ENCODE measurements at places on chromosomes 7 and 10.
A peak's percentile ranks its signal among the peaks of the same experiment; 100 is the strongest.

DNA sequence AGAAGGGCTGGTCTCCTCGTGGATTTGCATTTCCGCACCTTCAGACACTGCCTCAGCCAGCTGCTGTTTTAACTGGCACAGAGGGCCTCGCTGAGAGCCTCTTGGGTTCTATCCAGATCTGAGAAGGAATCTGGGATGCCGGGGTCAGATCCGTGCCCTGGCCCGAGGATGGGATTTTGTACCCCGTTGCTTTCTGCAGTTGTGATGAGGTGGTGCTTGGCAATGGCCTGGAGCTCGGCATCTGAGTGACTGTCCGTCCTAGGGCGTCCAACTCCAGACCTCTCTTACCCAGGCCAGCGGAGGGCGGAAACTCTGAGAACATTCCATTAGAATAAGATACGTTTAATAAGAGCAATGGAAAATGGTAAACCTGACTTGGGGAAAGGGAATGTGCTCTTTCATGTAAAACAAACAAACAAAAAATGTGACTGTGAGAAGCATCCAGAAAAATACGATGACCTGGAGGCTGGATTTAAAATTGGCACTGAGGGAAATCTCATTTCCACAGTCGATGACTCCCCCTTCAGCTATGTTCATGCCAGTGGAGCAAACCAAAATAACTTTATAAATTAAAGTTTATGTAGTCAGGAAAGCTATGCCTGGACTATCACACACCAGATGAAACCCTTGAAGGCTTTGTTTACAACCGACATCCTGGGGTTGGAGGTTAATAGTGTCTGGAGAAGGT, 39.6 kb downstream of the GRK5 start:
- DNase-seq: no peak

GRCh38 chr7:53658951-53659350, 623.5 kb downstream of the POM121L12 start:
- DNase-seq: no peak

DNA sequence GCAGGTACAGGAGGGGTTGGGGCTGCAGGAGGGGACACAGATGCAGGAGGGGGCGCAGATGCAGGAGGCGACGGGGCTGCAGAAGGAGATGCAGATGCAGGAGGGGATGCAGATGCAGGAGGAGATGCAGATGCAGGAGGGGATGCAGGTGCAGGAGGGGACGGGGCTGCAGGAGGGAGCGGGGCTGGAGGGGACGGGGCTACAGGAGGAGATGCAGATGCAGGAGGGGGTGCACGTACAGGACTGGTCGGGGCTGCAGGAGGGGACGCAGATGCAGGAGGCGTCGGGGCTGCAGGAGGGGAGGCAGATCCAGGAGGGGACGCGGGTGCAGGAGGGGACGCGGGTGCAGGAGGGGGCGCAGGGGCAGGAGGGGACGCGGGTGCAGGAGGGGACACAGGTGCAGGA, 66.5 kb downstream of the VWA2 start:
- DNase-seq: no peak

DNA sequence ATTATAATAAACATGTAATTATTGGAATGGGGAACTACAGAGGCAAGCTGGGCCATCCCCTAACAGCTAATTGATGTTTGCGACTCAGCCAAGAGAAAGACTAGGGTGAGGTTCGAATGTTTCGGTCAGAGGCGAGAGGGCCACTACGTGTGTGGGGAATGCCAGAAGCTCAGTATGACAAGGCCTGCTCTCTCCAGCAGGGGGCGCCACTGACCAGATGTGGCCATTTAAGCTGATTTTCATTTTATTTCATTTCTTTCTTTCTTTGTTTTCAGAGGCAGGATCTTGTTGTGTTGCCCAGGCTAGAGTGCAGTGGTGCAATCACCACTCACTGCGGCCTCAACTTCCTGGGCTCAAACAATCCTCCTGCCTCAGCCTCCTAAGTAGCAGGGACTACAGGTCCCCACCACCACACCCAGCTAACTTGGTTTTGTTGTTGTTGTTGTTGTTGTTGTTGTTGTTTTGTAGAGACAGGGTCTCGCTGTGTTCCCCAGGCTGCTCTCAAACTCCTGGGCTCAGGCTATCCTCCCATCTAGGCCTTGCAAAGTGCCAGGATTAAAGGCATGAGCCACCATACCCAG, 38.1 kb downstream of the TMEM130 start:
- no peak for DNase-seq

DNA sequence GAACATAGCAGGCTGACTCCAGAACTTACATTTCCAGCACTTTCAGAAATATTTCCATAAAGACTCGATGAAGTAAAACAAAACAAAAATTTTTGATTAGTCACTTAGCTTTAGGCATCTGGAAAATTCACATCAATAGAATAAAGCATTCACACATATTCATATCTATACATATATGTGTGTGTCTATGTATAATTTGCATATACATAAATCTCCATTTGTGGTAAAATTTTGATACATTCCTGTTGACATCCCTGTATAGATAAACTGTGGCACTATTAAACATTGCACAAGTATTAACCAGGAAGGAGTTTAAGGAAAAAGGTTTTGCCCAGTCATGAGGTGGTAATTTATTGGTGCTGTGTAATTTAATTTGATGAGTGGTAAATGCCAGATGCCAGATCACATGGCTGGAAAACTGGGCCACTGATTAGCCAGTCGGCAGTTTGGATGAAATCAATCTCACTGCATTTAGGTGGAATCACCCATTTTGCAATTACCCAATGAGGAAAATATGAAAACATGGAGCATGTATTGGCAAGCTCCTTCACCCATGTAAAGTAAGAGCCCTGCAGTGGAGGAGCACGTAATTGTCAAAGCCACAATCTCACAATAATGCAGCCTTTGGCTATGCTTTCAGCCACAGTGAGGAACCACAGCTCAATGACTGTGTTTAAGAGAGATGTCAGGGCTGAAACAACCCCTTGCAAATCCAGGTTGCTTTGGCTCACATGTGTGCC, 294.6 kb downstream of the RNLS start:
- no peak for DNase-seq

DNA sequence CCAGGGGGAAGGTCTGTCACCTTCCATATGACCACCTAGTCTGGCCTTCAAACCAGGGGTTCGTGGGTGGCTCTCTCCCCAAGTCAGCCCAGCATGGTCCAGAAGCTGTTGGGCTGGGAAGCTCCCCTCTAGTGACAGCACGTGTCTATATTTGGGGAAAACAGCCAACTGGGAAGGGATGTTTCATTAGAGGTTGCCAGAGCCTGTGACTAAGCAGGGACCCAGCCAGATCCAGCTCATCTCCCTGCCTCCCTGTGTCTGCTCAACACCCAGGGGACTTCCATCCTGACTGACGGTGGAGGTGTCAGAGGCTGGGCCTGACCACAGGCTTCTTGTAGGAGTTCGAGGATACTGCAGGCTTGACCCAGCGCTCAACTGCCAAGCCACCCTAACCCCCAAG, 10.5 kb downstream of the STYXL1 start:
- DNase-seq: peak; percentile 51

DNA sequence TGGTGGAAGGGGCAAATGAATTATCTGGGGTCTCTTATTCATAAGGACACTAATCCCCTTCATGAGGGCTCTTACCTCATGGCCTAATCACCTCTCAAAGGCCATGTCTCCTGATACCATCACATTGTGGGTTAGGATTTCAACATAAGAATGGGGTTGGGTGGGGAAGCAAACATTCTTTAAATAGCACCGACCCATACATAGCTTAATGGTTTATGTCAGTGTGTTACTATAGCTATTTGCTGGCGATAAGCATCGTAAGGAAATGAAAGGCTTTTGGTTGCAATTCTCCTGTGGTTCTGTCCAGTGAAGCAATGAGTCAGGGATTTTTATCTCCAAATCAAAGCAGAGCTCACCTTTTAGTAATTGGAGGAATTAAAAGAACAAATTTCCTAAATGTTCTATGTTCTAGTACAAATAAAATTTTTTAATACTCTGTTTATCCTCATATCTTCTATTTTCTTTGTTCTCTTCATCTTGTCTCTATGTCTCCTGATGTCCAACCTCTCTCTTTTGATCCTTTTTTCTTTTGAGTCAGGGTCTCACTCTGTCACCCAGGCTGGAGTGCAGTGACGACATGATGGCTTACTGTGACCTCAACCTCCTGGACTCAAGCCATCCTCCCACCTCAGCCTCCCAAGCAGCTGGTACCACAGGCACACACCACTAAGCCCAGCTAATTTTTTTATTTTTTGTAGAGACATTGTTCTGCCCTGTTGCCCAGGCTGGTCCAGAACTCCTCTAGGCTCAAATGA, 57.0 kb upstream of the GLCCI1 start:
- DNase-seq: no peak

DNA sequence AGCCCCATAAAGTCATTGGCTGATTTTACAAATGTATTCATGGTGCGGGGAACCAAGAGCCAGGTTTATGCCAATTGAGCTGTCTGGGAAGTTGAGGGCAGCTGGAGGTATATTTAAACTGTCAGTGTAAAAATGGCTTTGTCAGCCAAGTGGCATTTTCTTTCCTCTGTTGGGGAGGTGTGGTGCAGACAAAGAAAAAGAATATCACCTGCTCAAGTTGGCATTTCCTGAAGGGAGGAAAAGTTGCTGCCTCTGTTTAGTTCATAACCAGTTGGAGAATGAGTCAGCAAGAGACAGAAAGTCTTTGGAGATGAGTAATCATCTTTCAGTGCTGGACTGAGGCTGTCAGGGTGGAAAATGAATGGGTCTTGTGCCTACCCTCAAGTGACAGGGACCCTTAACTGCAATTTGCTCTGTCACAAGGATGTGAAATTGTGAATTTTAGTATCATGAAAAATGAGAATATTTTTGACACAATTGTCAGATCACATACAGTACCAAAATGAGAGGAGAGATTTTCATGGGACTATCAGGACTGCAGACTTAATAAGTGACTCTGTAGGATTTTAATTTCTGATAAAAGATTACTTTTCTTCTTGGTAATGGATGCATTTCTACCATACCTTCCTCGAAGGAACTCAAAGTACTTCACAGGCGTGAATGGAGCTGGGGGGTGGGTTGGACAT, 137.3 kb downstream of the ANLN start:
- DNase-seq: no peak

GRCh38 chr7:132750096-132750495, 173.8 kb upstream of the PLXNA4 start:
- DNase-seq: peak; percentile 24

DNA sequence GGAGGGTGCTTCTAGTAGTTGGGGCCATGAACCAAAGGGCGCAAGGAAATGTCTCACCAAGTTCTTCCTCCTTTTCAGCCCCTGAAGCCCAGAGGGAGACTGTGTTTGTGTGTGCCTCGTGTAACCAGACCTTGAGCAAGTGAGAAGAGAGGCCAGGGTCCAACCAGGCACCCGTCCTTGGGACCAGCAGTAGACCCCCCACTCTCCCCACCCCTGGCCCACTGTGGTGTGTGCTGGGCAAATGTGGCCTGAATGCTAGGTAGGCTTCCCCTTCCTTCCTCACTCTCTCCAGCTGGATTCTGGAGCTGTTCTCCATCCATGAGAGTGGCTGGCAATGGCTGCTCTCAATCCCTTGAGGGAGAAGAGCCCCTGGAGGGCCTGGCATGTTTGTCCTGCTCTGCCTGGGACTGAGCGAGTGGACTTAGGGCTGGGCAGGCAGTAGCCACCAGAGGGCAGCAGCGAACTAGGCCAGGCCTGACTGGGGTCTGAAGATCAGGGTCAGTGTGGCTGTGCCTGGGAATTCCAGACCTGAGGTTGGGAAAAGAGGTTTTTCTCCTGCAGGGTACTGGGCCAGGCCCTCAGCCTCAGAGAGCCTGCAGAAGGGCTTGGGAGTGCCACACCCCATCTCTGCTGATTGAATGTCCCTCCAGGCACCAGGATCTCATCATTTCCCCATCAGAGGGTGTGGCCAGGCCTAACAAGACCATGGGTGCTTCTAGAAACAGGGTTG, 12.5 kb downstream of the SFRP5 start:
- DNase-seq: peak; percentile 82

- peak; percentile 80 for DNase-seq
Measured at GRCh38 chr10:104350127-104350635, 3.5 kb upstream of the CFAP58 start.

GRCh38 chr10:31157123-31158010, 125.7 kb upstream of the ZNF438 start:
- DNase-seq: peak; percentile 76

DNA sequence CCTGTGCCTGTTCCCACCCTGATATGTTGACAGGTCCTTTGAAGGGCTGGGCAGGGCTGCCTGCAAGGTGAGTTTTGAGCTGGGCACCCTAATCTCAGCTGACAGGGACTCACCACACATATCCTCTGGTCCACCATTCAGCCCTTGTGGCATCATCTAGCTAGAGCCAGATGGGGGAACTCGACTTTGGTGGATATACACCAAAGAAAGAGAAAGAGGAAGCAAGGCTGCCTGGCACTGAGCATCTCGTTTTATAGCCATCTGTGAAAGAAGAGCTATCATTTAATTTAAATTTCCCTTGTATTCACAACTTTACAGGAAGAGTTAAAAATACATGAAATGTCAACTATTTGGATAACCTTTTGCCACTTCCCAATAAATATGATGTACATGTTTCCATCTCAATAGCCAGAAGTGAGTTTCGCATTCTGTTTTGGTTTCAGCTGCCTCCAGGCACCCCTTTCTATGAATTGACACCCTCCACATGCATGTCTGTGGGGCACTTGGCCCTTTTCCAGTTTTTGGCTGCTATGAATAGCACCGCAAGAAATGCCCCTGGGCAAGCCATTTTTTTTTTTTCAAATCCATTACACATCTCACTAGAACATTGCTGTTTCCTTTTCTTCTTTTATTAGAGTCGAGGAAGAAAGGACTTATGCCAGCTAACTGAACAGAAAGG, 22.9 kb upstream of the GRB10 start:
- DNase-seq: no peak

DNA sequence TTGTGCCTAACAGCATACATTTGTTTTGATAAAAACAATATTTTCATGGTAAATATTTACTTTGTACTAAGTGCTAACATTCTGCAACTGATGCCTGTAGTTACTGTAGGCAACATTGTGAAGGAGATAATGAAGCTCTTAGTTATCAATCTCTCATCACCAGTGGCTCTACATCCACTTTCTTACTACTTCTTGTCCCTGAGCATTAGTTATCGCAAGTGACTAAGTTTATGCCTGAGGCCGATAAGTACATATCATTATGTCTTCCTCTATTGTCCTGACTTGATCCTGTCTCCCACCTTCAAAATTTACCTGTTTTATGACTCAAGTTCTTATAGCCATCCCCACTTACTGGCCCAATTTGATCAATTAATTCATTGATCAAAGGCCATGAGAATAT, 63.6 kb downstream of the MACC1 start:
- no peak for DNase-seq

DNA sequence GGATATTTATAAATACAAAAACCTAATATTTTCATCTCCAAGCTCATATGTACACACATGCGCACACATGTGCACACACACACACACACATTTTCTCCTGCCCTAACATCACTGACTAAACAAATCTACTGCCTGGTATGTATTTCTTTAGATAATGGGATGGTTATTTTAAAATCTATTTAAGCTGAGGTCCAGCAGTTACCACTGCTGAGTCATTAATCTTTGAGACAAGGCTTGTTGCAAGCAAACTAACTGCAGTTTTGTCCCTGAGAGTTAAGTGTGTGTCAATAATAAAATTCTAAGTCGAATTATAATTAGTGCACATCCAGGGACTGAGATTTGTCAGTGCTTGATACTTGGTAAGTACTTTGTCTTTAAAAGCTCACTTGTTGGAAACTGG, 135.1 kb downstream of the VPS50 start:
- DNase-seq: no peak

GRCh38 chr10:49620286-49620810, 6.5 kb downstream of the CHAT start:
- DNase-seq: no peak

GRCh38 chr7:89183712-89184111, 388.2 kb upstream of the TEX47 start:
- peak; percentile 7 for DNase-seq

- no peak for DNase-seq
Measured at GRCh38 chr7:147298611-147299043, 1182.0 kb downstream of the CNTNAP2 start.

Data from Ammon's horn (tissue), 1 donor.